ENCODE measurements at places on chromosomes 11 and 22.

DNA sequence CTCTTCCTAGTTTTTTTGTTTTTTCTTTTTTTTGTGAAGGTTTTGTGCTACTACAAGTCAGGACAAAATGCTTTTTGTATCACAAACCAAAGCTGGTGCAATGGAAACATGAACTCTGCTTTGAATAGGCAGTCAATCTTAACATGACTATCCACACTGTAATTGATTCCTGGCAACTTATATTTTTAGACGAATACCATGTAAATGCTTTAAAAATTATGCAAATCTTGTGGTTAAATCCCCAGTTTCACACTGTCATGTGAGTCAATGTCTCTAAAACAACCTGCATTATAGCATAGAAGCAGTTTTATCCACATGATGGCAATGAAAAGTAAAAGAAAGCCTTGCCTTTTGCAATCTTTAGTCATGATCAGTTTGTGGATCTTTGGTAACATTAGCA is 8.9 kb downstream of the TRPC6 start:
- no peaks in the 10 kb centered on the region for H3K4me1 ChIP-seq
- no peak overlapping the region for H3K27ac ChIP-seq
- H3K36me3 ChIP-seq = no peaks in the 10 kb centered on the region
- no peak overlapping the region for H3K4me3 ChIP-seq
- H3K27me3 ChIP-seq = peaks cover 3% of the 10 kb centered on the region
- DNase-seq = no peak

- H3K27me3 ChIP-seq = no peaks in the 10 kb centered on the region
- no peaks in the 10 kb centered on the region for H3K4me1 ChIP-seq
- DNase-seq = no peak
Measured at GRCh38 chr11:491358-491757, 15.7 kb downstream of the RNH1 start.

GRCh38 chr11:96203567-96204365 is 139.2 kb downstream of the MAML2 start:
- H3K27me3 ChIP-seq = no peaks in the 10 kb centered on the region
- H3K27ac ChIP-seq = no peak overlapping the region
- no peaks in the 10 kb centered on the region for H3K36me3 ChIP-seq
- no peak overlapping the region for H3K4me3 ChIP-seq
- peaks cover 7% of the 10 kb centered on the region for H3K4me1 ChIP-seq

DNA sequence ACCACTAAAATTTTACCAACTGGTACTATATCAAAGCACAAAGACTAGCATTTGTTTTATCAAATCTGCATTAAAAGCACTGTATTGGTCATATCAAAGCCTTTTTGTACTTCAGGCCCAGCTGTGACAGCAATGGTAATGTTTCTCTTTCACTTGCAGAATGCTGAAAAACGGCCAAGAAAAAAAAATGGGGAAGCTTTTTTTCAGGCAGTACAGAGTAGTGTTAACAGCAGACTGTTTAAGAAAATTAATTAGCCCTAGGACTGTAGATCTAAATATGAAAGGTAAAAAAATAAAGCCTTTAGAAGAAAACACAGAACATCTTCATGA is 33.3 kb downstream of the DENND5A start:
- peak; percentile 83 for DNase-seq
- H3K36me3 ChIP-seq = no peaks in the 10 kb centered on the region
- H3K4me3 ChIP-seq = peak overlapping the region; percentile 12
- peak overlapping the region; percentile 89 for H3K27ac ChIP-seq
- peaks cover 27% of the 10 kb centered on the region for H3K4me1 ChIP-seq

GRCh38 chr11:104649002-104649401 is 249.3 kb downstream of the CASP12 start:
- no peaks in the 10 kb centered on the region for H3K4me1 ChIP-seq
- no peaks in the 10 kb centered on the region for H3K27me3 ChIP-seq
- H3K36me3 ChIP-seq = no peaks in the 10 kb centered on the region
- no peak for DNase-seq

DNA sequence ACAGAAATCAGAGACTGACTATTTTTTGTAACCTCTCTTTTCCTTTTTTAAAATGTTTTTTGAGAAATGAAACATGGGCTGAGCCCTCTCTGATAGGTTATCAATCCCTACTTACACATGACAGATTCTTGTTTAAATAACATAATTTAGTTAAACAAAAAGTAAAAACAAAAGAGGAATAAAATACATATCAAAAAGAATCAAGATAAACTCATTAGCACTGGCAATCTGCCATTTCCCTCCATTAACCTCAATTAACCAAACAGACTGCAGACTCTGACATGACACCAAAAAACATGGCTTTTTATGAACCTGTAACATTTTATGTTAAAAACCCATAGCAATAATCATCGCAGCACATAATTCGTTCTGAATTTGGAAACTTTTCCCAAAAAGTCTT is 284.4 kb upstream of the MTNR1B start:
- H3K4me3 ChIP-seq = no peak overlapping the region
- H3K4me1 ChIP-seq = no peaks in the 10 kb centered on the region
- no peaks in the 10 kb centered on the region for H3K36me3 ChIP-seq
- no peaks in the 10 kb centered on the region for H3K27me3 ChIP-seq

DNA sequence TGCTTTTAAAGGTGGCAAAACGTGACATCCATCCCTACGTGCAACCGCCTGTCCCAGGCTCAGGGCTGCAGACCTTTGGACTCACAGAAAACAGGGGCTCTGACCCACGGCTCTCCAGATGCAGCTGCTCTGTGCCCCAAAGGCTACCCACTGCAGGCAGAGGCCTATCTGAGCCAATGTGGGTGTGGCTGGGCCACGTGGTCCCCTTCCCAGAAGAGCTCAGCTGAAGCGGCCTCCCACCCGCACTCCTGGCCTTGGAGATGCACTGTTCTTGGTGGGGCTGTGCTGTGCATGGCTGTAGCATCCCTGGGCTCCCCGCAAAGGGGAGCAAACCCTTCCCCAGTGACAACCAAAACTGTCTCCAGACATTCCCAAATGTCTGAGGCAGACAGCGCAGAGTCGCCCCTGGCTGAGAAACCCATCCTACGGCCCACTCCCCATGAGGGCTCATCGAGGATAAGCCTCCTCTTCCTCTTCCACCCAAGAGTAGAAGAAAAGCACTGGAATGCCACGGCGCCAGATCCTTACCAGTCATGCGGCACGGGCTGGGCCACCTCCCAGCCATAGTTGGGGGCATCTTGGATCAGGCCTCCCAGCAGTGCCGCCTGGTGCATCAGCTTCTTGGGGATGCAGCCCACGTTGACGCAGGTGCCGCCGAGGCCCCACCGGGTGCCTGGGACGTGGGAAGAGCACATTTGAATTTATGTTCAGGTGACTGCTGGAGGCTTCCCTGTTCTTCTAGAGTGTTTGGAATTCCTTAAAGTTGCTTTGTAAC is 23.1 kb upstream of the COMT start:
- no peaks in the 10 kb centered on the region for H3K4me1 ChIP-seq
- no peaks in the 10 kb centered on the region for H3K27me3 ChIP-seq
- H3K4me3 ChIP-seq = no peak overlapping the region

DNA sequence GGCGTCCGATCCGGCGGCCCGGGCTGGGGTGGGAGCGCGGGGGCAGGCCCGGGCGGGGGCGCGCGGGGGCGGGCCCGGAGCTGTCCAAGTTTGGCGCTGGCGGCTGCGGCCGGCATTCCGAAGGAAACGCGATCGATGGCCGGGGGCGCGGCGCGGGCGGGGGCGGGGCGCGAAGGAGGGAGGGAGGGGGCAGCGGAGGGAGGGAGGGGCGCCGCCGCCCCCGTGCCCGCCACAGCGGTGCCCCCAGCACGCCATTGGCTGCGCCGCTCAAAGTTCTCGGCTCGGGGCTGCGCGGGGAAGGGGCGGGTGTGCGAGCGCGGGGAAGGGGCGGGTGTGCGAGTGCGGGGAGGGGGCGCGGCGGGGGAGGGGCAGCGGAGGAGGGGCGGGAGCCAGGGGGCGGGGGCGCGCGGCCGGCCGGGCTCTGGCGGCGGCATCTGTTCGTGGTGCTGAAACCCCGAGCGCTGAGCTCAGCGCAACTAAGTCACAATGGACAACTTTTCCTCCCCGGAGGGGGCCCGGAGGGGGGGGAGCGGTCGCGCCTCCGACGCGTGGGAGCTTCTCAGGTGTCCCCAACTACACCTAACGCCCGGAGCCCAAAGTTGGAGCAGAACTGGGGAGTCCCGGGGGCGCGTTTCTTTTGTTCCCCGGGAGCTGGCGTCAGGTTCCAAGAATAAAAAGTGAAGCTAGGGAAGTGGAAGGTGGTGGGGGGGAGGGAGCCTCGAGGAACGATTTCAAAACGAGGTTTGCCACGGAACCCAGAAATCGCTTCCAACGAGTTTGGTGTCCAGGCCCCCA is 2.2 kb downstream of the PHF21B start:
- peaks cover 44% of the 10 kb centered on the region for H3K4me1 ChIP-seq
- H3K4me3 ChIP-seq = peak overlapping the region; percentile 64
- no peaks in the 10 kb centered on the region for H3K27me3 ChIP-seq
- peak overlapping the region; percentile 90 for H3K27ac ChIP-seq

- DNase-seq = no peak
- H3K4me3 ChIP-seq = no peak overlapping the region
- H3K36me3 ChIP-seq = no peaks in the 10 kb centered on the region
- H3K4me1 ChIP-seq = peaks cover 33% of the 10 kb centered on the region
- H3K27me3 ChIP-seq = no peaks in the 10 kb centered on the region
Measured at GRCh38 chr22:48256776-48257684, 1494.6 kb downstream of the TBC1D22A start.

Data from spinal cord (tissue), 10 donors.